ENCODE measurements at places on chromosomes 3 and 15. TPM values are rescaled to one million over a fixed set of nuclear protein-coding genes. Genes with fewer than 3 reads are reported as not detected.

KCNH8 gene
- not detected for total RNA-seq

- peaks cover 6% of the 10 kb centered on the region for H3K4me1 ChIP-seq
- no peaks in the 10 kb centered on the region for H3K27me3 ChIP-seq
- H3K27ac ChIP-seq, result no peak overlapping the region
- peaks cover 18% of the 10 kb centered on the region for H3K36me3 ChIP-seq
- H3K4me3 ChIP-seq, result no peak overlapping the region
- DNase-seq, result no peak
These were observed 8.9 kb downstream of the GORASP1 start for GRCh38 chr3:39098473-39099000.

GRCh38 chr3:28982906-28983305 is 298.0 kb upstream of the RBMS3 start:
- H3K27me3 ChIP-seq, result peaks cover 5% of the 10 kb centered on the region
- no peaks in the 10 kb centered on the region for H3K36me3 ChIP-seq
- DNase-seq, result no peak
- no peak overlapping the region for H3K4me3 ChIP-seq

PXYLP1 gene
- total RNA-seq, result 4.4 TPM

DNA sequence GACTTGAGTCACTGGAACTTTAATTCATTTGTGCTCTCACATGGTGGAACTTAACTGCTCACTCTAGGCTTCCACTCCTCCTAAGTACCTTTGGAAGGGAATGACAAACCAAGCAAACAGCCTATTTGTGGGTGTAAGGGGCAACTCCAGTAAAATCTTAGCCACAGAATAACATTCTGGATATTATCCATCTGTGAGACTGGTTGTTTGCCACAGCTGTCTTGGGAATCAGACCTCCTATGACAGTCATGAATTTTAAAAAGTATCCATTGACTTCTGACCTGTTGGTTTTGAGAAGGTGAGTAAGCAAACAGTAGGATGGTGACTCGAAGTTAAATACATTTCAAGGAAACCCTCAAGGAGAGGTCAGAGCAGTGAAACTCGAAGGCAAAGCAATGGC is 147.3 kb upstream of the CDIN1 start:
- peak overlapping the region; percentile 82 for H3K27ac ChIP-seq
- H3K36me3 ChIP-seq, result no peaks in the 10 kb centered on the region
- peak overlapping the region; percentile 44 for H3K4me3 ChIP-seq
- H3K27me3 ChIP-seq, result no peaks in the 10 kb centered on the region
- DNase-seq, result peak; percentile 85
- H3K4me1 ChIP-seq, result peaks cover 70% of the 10 kb centered on the region

GOLGA8T gene
- not detected for total RNA-seq

DNA sequence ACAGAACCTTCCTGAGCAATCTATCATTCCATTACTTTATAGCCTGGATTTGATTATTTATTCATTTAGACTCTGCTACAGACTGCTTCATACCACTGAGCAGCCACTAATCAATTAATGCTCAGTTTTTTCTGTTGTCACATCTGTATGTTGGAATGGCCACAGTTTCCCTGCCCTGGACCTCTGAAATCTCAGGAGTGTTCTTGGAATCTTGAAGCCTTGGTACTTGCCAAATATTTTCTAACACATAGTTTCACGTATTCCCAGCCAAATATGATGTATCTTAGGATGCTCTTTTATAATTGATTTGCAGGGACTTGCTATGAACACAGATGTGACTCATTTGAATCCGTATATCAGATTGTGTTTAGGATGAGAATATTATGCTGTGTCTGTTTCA is 225.8 kb downstream of the TAFA4 start:
- no peak overlapping the region for H3K27ac ChIP-seq
- no peak overlapping the region for H3K4me3 ChIP-seq
- H3K36me3 ChIP-seq, result peaks cover 12% of the 10 kb centered on the region
- no peak for DNase-seq
- H3K27me3 ChIP-seq, result no peaks in the 10 kb centered on the region

GRCh38 chr3:189512039-189512438 is 119.2 kb upstream of the TP63 start:
- H3K4me1 ChIP-seq, result no peaks in the 10 kb centered on the region
- no peak for DNase-seq
- H3K27ac ChIP-seq, result no peak overlapping the region
- H3K27me3 ChIP-seq, result no peaks in the 10 kb centered on the region
- no peak overlapping the region for H3K4me3 ChIP-seq
- H3K36me3 ChIP-seq, result no peaks in the 10 kb centered on the region

DNA sequence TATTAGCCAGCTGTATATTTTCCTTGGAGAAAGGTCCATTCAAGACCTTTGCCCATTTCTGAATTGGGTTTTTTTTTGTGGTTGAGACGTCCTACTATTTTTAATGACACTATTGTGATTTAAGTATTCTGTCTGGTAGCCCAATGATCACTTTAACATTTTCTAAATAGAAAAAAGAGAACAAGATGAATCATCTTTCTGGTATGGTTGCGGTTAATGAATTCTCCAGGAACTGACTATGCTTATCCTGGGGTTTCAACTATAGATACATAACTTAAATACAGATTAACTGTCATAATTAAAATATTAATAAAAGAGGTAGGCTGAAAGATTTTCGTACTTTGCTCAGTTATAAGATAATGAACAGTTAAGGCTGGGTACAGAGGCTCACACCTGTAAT is 51.9 kb downstream of the PBRM1 start:
- no peak overlapping the region for H3K27ac ChIP-seq
- H3K4me3 ChIP-seq, result no peak overlapping the region
- peaks cover 11% of the 10 kb centered on the region for H3K4me1 ChIP-seq
- peaks cover 4% of the 10 kb centered on the region for H3K36me3 ChIP-seq

DNA sequence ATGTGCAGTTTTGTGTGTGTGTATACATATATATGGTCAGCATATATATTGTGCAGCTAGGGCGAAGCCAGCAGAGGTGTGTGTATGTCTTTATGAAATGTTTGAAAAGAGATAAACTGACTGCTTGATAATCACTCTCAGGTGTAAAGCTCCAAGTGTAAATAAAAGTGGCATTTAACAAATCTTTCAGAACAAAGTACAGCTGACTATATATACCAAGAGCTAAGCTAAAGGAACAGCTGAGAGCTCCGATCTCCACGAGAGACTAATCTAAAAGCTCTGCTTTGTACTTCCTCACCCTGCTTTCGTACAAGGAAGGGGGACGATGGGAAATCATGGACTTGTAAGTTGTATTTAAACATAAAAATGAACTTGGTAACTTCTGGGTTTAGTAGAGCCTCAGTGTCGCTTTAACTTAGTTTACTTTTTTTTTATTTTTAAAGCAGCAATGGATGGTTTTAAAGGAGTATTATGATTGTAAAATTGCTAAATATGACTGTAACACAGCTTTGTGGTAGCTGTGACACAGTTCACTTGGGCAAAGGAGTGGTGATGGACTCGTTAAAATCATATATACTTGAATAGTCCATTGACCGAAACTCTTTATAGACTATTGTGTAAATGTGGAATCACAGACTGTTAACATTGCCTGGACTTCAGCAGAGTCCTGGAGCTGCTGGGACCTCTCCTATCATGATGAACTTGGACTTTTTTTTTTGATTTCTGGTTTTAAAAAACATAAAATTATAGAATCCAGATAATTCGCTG is 11.4 kb upstream of the ITPKA start:
- H3K27me3 ChIP-seq, result peaks cover 6% of the 10 kb centered on the region
- no peak overlapping the region for H3K27ac ChIP-seq
- no peak overlapping the region for H3K4me3 ChIP-seq
- peaks cover 4% of the 10 kb centered on the region for H3K4me1 ChIP-seq

DNA sequence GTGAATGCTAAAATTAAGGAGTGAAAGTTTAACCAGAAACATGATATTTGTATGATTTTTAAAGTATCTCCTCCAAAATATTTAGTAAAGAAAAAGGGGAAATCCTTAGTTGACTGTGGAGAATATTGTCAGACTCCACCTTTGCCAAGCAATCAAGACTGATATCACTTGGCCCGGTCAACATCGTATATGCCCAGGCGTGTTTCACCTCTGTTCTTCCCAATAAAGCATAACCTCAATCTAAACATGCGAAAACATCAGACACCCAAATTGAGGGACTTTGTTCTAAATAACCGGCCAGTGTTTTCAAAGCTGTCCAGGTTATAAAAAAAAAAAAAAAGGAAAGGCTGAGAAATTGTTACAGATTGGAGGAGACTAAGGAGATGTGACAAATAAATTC is 54.2 kb upstream of the PPP4R2 start:
- H3K4me3 ChIP-seq, result no peak overlapping the region
- no peaks in the 10 kb centered on the region for H3K36me3 ChIP-seq
- no peaks in the 10 kb centered on the region for H3K27me3 ChIP-seq
- H3K4me1 ChIP-seq, result peaks cover 26% of the 10 kb centered on the region
- no peak for DNase-seq
- H3K27ac ChIP-seq, result no peak overlapping the region

SAMMSON gene
- total RNA-seq, result not detected

DNA sequence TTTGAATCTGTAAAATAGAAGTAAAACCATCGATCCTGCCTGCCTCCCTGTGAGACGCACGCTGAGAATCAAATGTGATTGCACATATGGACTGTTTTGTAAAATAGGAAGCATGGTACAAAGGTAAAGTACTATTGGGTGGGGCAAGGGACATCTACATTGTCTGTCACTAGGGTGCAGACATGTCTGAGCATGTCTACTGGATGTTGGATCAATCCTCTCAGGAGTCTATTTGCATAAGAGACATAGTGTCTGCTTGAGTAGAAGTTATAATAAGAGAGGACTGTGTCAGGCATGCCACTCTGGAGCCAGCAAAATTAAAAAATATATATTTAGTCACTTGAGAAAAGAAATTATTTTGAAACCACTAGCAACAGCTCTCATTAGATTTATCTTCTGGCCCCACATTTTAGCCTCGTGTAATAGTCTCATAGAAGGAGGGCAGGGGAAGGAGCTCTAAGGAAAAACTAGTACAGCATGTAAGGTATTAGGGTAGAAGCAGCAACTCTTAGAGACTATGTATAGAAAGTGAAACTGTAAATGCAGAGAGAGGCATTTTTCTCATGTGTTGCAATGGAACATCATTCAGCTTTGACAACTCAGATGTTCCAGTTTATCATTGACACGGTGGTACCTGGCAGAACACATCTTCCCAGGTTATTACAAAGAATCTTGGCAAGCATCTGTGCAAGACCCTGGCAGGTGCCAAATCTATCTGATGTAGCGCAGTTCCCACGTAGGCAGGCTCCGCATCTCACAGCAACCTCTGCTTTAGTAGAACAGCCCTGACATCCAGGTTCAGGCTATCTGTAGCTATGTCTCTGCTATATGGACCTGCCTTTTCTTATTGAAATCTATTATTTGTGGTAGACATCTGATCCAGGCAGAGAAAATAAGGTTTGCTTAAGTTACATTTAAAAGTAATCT is 85.2 kb upstream of the CHL1 start:
- no peaks in the 10 kb centered on the region for H3K27me3 ChIP-seq
- H3K27ac ChIP-seq, result peak overlapping the region; percentile 3
- H3K4me3 ChIP-seq, result no peak overlapping the region
- no peaks in the 10 kb centered on the region for H3K4me1 ChIP-seq

DNA sequence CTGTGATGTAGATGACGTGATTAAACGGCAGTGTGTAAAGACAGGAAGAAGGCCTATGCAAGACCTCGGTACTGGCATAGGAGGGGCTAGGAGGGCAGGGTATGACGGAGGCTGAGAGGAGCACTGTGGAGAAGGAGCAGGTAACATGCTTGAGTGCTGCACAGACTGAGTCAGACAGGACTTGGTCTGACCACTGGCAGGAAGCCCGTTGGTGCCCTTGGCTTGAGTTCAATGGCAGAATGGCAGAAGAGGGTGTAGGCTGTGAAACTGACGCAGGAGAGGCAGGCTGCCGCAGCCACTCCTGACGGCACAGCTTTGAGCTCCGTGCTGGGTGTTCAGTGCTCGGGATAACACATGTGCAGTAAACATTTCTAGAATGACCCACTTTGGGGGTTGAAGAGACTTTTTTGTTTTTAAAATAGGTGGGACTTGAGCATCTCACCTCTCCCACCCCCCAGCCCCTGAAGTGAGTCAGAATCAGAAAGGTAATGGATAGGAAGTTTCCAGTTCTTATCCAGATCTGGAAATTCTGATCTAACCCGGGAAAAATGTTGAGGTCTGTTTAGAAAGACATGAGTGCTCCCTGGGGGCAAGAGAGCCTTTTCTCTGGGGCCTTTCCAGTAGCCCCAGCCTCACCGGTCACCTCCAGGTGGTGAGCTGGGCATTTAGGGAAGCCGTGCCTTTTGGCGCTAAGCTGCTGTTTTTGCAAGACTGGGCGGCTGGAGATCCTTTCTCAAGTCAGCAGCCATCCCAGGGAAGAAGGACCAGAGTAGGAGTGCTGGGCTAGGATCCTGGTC is 126.4 kb downstream of the RPLP1 start:
- H3K4me1 ChIP-seq, result peaks cover 2% of the 10 kb centered on the region
- peaks cover 29% of the 10 kb centered on the region for H3K27me3 ChIP-seq
- no peak overlapping the region for H3K27ac ChIP-seq
- H3K4me3 ChIP-seq, result no peak overlapping the region
- H3K36me3 ChIP-seq, result no peaks in the 10 kb centered on the region

WDR76 gene
- 9.9 TPM for total RNA-seq

- H3K27ac ChIP-seq, result no peak overlapping the region
- no peaks in the 10 kb centered on the region for H3K36me3 ChIP-seq
- DNase-seq, result peak; percentile 21
- H3K4me1 ChIP-seq, result peaks cover 22% of the 10 kb centered on the region
- H3K27me3 ChIP-seq, result peaks cover 54% of the 10 kb centered on the region
These were observed 20.0 kb downstream of the EFCC1 start for GRCh38 chr3:129021140-129021551.

LIPC gene
- total RNA-seq, result not detected

GRCh38 chr3:56693750-56694149 is 10.7 kb upstream of the TASOR start:
- peaks cover 6% of the 10 kb centered on the region for H3K4me1 ChIP-seq
- H3K27me3 ChIP-seq, result no peaks in the 10 kb centered on the region
- no peak for DNase-seq

EBLN2 gene
- total RNA-seq, result 1.0 TPM

ANO10 gene
- 90.3 TPM for total RNA-seq

- H3K27ac ChIP-seq, result peak overlapping the region; percentile 99
- no peak for DNase-seq
- H3K27me3 ChIP-seq, result no peaks in the 10 kb centered on the region
- H3K4me3 ChIP-seq, result peak overlapping the region; percentile 18
- peaks cover 14% of the 10 kb centered on the region for H3K36me3 ChIP-seq
These were observed 13.6 kb downstream of the ZBED2 start for GRCh38 chr3:111581403-111582119.

GRCh38 chr15:33608714-33609113 is 297.9 kb downstream of the RYR3 start:
- no peak for DNase-seq
- H3K4me3 ChIP-seq, result no peak overlapping the region
- no peak overlapping the region for H3K27ac ChIP-seq
- peaks cover 5% of the 10 kb centered on the region for H3K4me1 ChIP-seq

GRCh38 chr3:140157161-140157560 is 222.2 kb downstream of the CLSTN2 start:
- no peak overlapping the region for H3K27ac ChIP-seq
- no peaks in the 10 kb centered on the region for H3K36me3 ChIP-seq
- H3K4me3 ChIP-seq, result no peak overlapping the region
- H3K4me1 ChIP-seq, result no peaks in the 10 kb centered on the region
- H3K27me3 ChIP-seq, result no peaks in the 10 kb centered on the region

CLDN11 gene
- total RNA-seq, result 4.5 TPM
